ENCODE measurements at places on chromosomes 6 and 20.

DNA sequence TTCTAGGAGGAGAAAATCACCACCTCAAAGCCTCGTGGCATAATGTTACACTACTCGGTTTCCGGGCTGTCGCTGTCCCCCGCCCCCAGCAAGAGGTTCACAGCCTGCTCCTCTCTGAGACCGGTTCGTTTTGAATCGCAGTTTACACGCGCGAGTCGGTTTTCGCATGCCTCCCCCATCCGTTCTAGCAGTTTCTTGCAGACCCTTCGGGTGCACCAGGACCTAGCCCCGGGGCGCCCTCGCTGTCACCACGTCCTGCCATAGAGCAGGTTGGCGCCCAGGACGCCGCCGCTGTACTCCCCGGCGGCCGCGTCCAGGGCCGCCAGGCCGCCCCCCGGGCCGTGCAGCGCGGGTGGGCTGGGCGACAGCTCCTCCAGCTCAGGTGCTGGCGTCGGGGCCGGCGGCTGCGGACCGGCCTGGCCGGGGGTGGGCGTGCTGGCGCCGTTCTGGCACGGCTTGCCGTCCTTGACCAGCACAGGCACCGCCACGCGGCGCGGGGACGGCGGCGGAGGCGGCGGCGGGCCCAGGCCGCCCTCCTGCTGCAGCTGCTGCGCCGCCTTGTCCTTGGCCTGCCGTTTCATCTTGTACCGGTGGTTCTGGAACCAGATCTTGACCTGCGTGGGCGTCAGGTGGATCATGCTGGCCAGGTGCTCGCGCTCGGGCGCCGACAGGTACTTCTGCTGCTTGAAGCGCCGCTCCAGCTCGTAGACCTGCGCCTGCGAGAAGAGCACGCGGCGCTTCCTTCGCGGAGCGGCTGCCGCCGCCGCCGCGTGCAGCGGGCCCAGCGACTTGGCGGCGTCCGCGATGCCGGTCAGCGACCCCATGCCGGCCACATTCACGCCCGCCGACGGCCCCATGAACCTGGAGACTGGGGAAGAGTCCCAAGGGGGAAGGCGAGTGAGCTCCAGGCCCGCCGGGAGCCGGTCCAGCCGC is 1.4 kb downstream of the NKX2-4 start:
- DNase-seq, result no peak

GRCh38 chr6:320351-321157 is 28.3 kb downstream of the DUSP22 start:
- no peak for DNase-seq

GRCh38 chr6:4153514-4153985 is 18.2 kb upstream of the ECI2 start:
- no peak for DNase-seq

- no peak for DNase-seq
These were observed 11.5 kb upstream of the TMC2 start for GRCh38 chr20:2524709-2525506.

GRCh38 chr6:12955956-12956355 is 239.4 kb downstream of the PHACTR1 start:
- DNase-seq, result no peak

DNA sequence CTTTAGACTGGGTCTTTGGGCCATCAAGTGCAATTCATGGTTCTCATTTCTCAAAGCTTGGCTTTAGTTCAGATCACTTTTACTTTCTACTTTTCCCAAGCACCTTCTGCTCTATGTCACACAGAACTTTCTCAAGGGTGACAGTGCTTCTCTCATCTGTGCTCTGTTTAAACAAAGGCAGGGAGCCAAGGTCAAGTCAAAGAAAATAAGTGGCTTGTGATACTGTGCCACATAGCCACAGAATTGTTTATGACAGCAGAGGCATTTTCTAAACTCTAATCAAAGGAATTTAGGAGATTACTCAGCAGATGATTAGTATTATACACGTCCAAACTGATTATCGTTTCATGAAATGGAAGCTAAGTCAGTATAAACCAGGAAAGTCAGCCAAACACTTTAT is 348.0 kb downstream of the HDGFL1 start:
- no peak for DNase-seq
